ENCODE measurements at places on chromosomes 2 and 18. TPM values are rescaled to one million over a fixed set of nuclear protein-coding genes. Genes with fewer than 3 reads are reported as not detected.

Gene FAM110C
- 6.4 TPM for total RNA-seq

Gene ANKRD62
- total RNA-seq = not detected

Gene MFSD6
- total RNA-seq = 10.9 TPM

Gene IL37
- total RNA-seq = not detected

DNA sequence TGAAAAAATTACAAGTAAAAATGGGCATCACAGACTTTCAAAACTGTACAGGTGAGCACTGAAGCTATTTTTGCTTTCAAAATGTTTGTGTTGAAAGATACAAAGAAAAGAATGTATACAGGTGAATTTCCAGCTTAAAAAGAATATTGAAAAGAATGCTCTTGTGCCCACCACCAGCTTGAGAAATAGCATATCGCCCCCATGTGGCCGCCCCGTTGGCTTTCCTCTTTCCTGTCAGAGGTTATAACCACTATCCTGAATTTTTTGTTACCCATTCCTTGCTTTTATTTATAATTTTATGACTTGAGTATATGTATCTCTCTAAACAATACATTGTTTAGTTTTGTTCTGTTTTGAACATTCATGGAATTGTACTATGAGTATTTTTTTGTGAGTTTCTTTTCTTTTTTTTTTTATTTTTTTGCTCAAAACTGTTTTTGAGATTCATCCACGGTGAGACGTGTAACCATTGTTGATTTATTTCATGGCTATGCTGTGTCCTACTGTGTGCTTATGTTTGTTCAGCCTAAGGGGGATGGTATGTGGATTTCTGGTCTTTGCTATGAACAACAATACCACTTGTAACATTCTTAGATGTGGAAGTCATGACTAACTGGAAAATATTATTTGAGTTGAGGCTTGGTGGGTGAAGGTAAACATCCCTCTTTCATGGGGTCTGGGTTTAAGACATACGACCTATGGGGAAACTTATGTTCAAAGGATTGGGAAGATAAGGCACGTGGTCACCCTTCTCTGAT is 11.6 kb downstream of the TRPM8 start:
- no peak overlapping the region for H3K27ac ChIP-seq
- peak; percentile 51 for DNase-seq
- H3K4me3 ChIP-seq = no peak overlapping the region
- H3K36me3 ChIP-seq = no peaks in the 10 kb centered on the region
- H3K4me1 ChIP-seq = no peaks in the 10 kb centered on the region

DNA sequence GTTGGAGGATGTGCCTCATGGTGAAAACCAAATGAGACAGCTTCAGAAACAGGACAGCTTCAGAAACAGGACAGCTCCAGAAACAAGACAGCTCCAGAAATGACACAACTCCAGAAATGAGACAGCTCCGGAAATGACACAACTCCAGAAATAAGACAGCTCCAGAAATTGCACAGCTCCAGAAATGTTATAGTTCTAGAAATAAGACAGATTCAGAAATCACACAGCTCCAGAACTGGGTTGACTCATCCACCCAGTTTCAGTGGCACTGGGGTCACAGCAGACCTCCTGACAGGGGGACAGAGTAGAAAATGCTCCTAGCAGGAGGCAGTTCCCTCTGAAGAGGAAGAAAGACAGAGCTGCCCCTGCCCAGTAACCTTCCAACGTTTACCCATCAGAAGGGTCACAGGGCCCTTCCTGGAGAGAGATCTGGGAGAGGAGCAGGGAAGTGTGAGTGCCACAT is 26.9 kb upstream of the COL6A3 start:
- H3K4me3 ChIP-seq = no peak overlapping the region
- H3K27ac ChIP-seq = peak overlapping the region; percentile 75
- H3K27me3 ChIP-seq = peaks cover 9% of the 10 kb centered on the region
- H3K36me3 ChIP-seq = no peaks in the 10 kb centered on the region
- peaks cover 39% of the 10 kb centered on the region for H3K4me1 ChIP-seq

- DNase-seq = no peak
- H3K36me3 ChIP-seq = no peaks in the 10 kb centered on the region
- H3K27me3 ChIP-seq = no peaks in the 10 kb centered on the region
- H3K4me1 ChIP-seq = no peaks in the 10 kb centered on the region
Measured at GRCh38 chr18:4750393-4751346, 295.6 kb upstream of the DLGAP1 start.

- no peak for DNase-seq
- H3K4me3 ChIP-seq = no peak overlapping the region
- no peaks in the 10 kb centered on the region for H3K36me3 ChIP-seq
- peaks cover 5% of the 10 kb centered on the region for H3K4me1 ChIP-seq
- H3K27ac ChIP-seq = no peak overlapping the region
Measured at GRCh38 chr2:220783671-220784070, 788.4 kb downstream of the EPHA4 start.

DNA sequence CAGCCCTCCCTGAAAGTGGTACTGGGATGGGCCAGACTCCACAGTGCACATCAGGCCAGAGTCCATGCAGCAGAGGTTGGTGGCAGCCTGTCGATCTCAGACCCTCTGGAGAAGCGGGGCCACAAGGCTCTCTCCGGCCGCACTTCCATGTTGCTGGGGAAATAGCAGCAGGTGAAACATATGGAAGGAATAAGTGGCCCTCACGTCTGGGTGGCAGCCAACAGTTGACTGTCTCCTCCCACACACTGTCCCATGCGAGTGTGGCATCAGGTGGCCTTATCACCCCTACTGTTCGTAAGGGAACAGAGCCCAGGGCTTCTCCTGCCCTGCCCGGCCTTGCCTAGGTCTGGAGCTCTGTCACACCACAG is 58.1 kb upstream of the FOSL2 start:
- peaks cover 16% of the 10 kb centered on the region for H3K36me3 ChIP-seq
- H3K4me3 ChIP-seq = no peak overlapping the region
- no peaks in the 10 kb centered on the region for H3K27me3 ChIP-seq

DNA sequence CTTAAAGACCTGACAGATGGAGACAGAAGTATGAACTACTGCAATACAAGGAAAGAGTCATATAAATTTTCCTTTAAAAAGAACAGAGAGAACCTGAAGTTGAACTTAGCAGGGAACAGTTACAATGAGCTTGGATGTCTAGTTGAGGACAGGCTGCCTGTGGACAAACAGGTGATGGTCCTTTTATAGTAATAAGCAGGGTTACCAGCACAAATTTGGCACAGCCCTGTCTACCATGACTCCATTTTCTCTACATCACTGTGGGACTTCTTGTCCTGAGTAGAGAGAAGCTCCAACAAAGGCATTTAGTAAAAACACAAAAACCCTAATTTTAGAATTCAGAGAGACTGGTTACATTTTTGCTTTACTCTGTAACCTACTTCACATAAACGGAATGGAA is 448.1 kb downstream of the PLCL1 start:
- no peak overlapping the region for H3K4me3 ChIP-seq
- no peaks in the 10 kb centered on the region for H3K36me3 ChIP-seq
- no peak overlapping the region for H3K27ac ChIP-seq

- H3K27ac ChIP-seq = no peak overlapping the region
- no peaks in the 10 kb centered on the region for H3K36me3 ChIP-seq
- no peak for DNase-seq
- H3K27me3 ChIP-seq = no peaks in the 10 kb centered on the region
Measured at GRCh38 chr2:195531754-195532153, 125.3 kb upstream of the SLC39A10 start.

DNA sequence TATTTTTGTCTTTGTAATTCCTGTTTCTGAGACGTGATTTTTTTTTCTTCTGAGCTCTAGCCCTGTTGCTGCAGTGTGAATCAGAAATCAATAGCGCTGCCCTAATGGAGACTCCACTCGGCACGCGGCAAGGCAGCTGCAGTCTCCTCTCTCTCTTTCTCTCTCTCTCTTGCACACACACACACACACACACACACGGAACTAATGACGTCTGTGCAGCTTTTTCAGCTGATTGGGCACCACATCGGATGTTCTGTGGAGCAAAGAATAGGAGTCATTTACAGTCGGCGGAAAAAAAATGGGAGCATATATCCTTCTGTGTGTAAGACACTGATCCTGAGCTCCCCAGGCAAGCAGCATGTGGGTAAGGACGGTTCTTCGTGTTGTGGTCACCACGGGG is 2.0 kb upstream of the MYT1L start:
- DNase-seq = no peak
- peaks cover 6% of the 10 kb centered on the region for H3K27me3 ChIP-seq
- H3K4me1 ChIP-seq = no peaks in the 10 kb centered on the region
- H3K36me3 ChIP-seq = no peaks in the 10 kb centered on the region
- H3K4me3 ChIP-seq = no peak overlapping the region

DNA sequence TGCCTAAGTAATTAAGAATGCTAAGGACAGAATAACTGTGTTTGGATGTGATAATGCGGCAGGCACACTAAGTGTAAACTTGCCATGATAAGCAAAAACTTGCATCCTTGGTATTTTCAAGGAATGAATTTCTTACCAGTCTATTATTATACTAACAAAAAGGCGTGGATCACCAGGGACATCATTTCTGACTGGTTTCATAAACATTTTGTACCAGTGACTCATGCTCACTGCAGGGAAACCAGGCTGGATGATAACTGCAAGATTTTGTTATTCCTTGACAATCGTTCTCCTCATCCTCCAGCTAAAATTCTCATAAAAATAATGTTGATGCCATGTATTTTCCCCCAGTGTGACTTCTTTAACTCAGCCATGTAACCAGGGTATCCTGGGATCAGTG is 289.5 kb downstream of the CDCA7 start:
- no peak for DNase-seq
- no peak overlapping the region for H3K27ac ChIP-seq
- no peaks in the 10 kb centered on the region for H3K36me3 ChIP-seq
- no peaks in the 10 kb centered on the region for H3K27me3 ChIP-seq

GRCh38 chr2:179669196-179669595 is 192.2 kb downstream of the ZNF385B start:
- H3K4me3 ChIP-seq = no peak overlapping the region
- H3K27me3 ChIP-seq = no peaks in the 10 kb centered on the region
- peaks cover 2% of the 10 kb centered on the region for H3K4me1 ChIP-seq
- H3K36me3 ChIP-seq = no peaks in the 10 kb centered on the region
- no peak overlapping the region for H3K27ac ChIP-seq

DNA sequence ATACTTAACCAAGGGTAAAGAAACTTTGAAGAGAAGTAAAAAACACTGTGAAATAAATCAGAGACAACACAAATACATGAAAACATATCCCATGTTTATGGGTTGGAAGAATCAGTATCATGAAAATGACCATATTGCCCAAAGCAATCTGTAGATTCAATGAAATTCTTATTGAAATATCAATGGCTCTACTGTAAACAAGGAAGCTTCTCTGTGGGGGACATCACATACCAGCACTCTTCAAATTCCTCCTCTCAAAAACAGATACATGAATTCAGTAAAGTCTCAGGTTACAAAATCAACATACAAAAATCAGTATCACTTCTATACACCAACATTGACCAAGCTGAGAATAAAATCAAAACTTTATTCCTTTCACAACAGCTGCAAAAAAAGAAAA is 63.5 kb upstream of the CNTNAP5 start:
- no peak for DNase-seq
- no peak overlapping the region for H3K27ac ChIP-seq
- H3K4me3 ChIP-seq = no peak overlapping the region
- H3K27me3 ChIP-seq = no peaks in the 10 kb centered on the region
- no peaks in the 10 kb centered on the region for H3K4me1 ChIP-seq

DNA sequence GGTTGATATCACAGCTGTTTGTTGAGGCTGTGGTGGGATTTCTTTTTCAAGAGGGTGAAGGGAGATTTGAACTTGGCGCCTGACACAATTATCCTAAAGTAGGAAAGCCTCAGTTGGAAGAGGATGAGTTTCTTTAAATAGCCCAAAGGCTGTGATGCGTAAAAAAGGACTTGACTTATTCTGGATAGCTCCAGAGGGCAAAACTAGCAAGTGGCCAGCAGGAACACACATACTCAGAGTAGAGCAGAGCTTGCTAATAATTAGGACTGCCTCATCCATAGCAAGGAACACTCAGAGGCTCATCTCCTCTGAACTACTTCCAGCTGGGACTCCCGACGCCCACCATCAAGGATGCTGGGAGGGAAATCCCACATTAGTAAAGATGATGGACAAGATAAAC is 74.0 kb downstream of the AFF3 start:
- H3K4me1 ChIP-seq = peaks cover 18% of the 10 kb centered on the region
- peaks cover 55% of the 10 kb centered on the region for H3K27me3 ChIP-seq
- H3K36me3 ChIP-seq = peaks cover 7% of the 10 kb centered on the region
- DNase-seq = no peak

- H3K36me3 ChIP-seq = no peaks in the 10 kb centered on the region
- H3K4me3 ChIP-seq = no peak overlapping the region
- DNase-seq = no peak
- no peak overlapping the region for H3K27ac ChIP-seq
Measured at GRCh38 chr18:79778291-79778791, 19.4 kb upstream of the KCNG2 start.

- no peak overlapping the region for H3K27ac ChIP-seq
- H3K36me3 ChIP-seq = no peaks in the 10 kb centered on the region
- no peaks in the 10 kb centered on the region for H3K4me1 ChIP-seq
- H3K27me3 ChIP-seq = no peaks in the 10 kb centered on the region
Measured at GRCh38 chr2:147456779-147457178, 388.1 kb upstream of the ACVR2A start.

GRCh38 chr2:219783359-219783975 is 156.0 kb downstream of the SLC4A3 start:
- H3K27ac ChIP-seq = no peak overlapping the region
- peaks cover 13% of the 10 kb centered on the region for H3K27me3 ChIP-seq
- H3K36me3 ChIP-seq = no peaks in the 10 kb centered on the region
- H3K4me1 ChIP-seq = peaks cover 7% of the 10 kb centered on the region
- DNase-seq = no peak
- H3K4me3 ChIP-seq = no peak overlapping the region

GRCh38 chr18:78160961-78161656 is 818.5 kb upstream of the SALL3 start:
- H3K36me3 ChIP-seq = no peaks in the 10 kb centered on the region
- H3K4me3 ChIP-seq = no peak overlapping the region
- no peaks in the 10 kb centered on the region for H3K4me1 ChIP-seq
- H3K27ac ChIP-seq = no peak overlapping the region
- H3K27me3 ChIP-seq = peaks cover 3% of the 10 kb centered on the region

DNA sequence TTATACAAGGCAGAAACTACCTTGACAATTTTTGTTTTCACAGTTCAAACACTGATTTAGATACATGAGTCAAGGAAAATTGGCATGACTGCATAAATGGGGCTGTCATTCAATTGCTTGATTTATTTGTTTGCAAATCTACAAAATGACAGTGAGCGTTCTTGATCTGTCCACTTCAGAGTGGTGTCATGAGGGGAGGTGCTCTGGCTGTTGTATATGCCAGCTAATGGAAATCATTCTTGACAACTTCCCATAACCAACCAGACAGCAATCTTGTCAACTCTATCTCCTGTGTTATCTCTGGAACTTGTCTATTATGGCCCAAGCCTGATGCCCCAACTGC is 120.6 kb upstream of the UGP2 start:
- H3K36me3 ChIP-seq = peaks cover 6% of the 10 kb centered on the region
- H3K27me3 ChIP-seq = no peaks in the 10 kb centered on the region
- H3K4me1 ChIP-seq = peaks cover 7% of the 10 kb centered on the region
- no peak for DNase-seq

GRCh38 chr18:63648241-63648640 is 4.2 kb upstream of the SERPINB4 start:
- no peak overlapping the region for H3K4me3 ChIP-seq
- DNase-seq = no peak
- no peaks in the 10 kb centered on the region for H3K27me3 ChIP-seq
- no peak overlapping the region for H3K27ac ChIP-seq

All from mesothelial cell of epicardium (in vitro differentiated cells).